ENCODE measurements at places on chromosomes 16 and 17. TPM values are rescaled to one million over a fixed set of nuclear protein-coding genes. Genes with fewer than 3 reads are reported as not detected.

- H3K27ac ChIP-seq = no peak overlapping the region
- H3K4me1 ChIP-seq = no peaks in the 10 kb centered on the region
- no peak overlapping the region for H3K4me3 ChIP-seq
- H3K27me3 ChIP-seq = no peaks in the 10 kb centered on the region
These were observed 26.0 kb upstream of the ADCY9 start for GRCh38 chr16:4142268-4142667.

DNA sequence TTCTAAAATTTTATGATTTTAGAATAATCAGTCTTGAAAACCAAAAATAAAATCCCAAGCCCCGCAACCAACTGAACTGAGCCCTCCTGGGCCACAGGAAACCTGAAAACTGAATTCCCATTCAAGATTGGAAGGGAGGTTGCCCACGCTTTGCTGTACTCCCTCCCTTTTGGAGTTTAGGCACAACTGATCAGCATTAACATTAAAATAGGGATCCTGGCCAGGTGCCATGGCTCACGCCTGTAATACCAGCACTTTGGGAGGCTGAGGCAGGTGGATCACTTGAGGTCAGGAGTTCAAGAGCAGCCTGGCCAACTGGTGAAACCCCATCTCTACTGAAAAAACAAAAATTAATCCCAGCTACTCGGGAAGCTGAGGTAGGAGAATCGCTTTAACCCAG, 52.7 kb upstream of the NETO2 start:
- no peaks in the 10 kb centered on the region for H3K27me3 ChIP-seq
- no peak overlapping the region for H3K4me3 ChIP-seq
- H3K4me1 ChIP-seq = no peaks in the 10 kb centered on the region

DNA sequence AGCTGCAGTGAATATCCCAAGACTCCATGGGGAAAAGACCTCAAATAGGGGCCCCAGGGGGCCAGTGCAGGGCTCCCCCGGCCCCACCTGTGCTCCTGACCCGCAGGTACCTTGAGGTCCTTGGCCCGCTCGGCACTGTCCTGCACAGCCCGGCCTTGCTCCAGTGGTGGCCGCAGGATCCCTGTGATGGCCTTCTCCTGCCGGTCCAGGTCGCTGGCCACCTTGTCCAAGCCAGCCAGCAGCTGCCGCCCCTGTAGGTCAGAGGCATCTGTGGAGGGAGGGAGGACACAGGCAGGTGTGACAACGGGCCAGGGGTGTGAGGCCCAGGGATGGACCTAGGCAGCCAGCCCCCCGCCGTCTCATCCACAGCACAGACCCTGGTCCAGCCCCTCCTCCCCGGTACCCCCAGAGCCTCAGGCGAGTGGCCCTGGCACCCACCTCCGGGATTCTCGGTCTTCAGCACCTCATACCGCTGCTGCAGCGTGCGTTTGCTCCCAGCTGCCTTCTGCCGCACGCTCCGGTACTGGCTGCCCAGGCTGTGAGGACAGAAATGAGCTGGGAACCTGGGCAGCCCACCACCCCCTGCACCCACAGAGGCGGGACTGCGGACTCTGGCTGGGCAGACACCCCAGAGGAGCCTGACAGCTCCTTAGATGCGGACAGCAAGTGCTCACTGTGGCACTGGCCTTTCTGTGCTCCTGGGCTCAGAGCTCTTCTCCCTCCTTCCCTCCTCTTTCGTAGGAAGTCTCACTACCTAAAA, 43.7 kb downstream of the PPL start:
- H3K36me3 ChIP-seq = no peaks in the 10 kb centered on the region
- no peaks in the 10 kb centered on the region for H3K4me1 ChIP-seq
- no peak overlapping the region for H3K4me3 ChIP-seq
- H3K27me3 ChIP-seq = no peaks in the 10 kb centered on the region
- H3K27ac ChIP-seq = no peak overlapping the region

The NPIPB6 gene
- 0.36 TPM for total RNA-seq

The MYH8 gene
- 0.11 TPM for total RNA-seq

The ZMYND15 gene
- total RNA-seq = 11.5 TPM

All from spleen (tissue), 13 donors.